Activated CD4-positive, alpha-beta memory T cell treated with anti-CD3 and anti-CD28 coated beads, Interleukin-2, amount 10 ng/mL, durations not matched to agents 7 days and 5 days (primary cell): ENCODE measurements at places on chromosomes 12 and 14. TPM values are rescaled to one million over a fixed set of nuclear protein-coding genes. Genes with fewer than 3 reads are reported as not detected.

DNA sequence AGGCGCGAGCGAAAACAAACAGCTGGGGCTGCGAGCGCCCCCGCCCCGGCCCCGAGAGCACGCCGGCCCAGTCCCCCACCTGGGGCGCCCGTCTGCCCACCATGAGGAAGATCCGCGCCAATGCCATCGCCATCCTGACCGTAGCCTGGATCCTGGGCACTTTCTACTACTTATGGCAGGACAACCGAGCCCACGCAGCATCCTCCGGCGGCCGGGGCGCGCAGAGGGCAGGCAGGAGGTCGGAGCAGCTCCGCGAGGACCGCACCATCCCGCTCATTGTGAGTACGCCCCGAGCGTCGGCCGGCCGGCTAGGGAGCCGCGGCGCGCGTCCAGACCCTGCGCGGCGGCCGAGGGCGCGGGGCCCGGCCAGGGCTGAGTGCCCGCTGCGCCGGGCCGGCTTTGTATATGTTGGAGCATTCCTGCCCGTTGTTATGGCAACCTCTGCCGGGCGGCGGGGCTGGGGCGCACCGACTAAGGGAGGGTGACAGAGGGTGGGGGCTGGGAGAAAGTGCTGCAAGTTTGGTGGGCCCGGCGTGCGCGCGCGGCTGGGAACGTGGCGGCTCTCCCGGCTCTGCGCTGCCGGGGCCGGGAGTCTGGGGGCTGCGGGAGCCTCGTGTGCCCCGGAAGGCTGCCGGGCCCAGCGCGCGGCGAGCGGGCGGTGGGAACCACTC, 367 bp downstream of the GALNT16 start:
- H3K27ac ChIP-seq, result no peak overlapping the region
- H3K4me1 ChIP-seq, result peaks cover 7% of the 10 kb centered on the region
- peaks cover 71% of the 10 kb centered on the region for H3K27me3 ChIP-seq
- H3K4me3 ChIP-seq, result peak overlapping the region; percentile 24
- DNase-seq, result no peak

GRCh38 chr14:95774265-95775160, 60.6 kb upstream of the TCL1A start:
- H3K4me1 ChIP-seq, result no peaks in the 10 kb centered on the region
- H3K27me3 ChIP-seq, result peaks cover 6% of the 10 kb centered on the region
- H3K4me3 ChIP-seq, result no peak overlapping the region

GRCh38 chr14:36426836-36427235, 93.2 kb downstream of the NKX2-1 start:
- H3K4me1 ChIP-seq, result no peaks in the 10 kb centered on the region
- H3K27ac ChIP-seq, result no peak overlapping the region
- H3K36me3 ChIP-seq, result no peaks in the 10 kb centered on the region
- no peak for DNase-seq

Gene SNAPC1
- total RNA-seq, result 6.0 TPM

DNA sequence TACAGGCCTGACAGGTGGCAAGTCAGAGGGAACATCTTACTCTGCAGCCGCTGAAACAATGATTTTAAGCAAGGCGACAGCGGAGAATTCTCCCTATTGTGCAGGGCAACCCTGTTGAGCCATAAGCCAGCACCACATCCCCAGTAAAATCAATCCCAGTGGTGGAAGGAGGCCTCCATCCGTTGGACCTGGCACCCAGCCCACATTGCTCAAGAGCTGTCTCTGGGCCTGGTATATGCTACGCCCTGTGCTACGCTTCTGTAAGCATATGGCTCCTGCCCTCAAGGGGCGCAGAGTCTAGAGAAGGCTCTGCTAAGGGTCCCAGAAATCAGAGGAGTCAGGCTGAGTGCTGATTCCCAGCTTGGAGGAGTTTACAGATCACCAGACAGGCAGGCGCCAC, 265.5 kb downstream of the CACNA1C start:
- H3K4me1 ChIP-seq, result no peaks in the 10 kb centered on the region
- H3K27ac ChIP-seq, result no peak overlapping the region
- DNase-seq, result no peak

DNA sequence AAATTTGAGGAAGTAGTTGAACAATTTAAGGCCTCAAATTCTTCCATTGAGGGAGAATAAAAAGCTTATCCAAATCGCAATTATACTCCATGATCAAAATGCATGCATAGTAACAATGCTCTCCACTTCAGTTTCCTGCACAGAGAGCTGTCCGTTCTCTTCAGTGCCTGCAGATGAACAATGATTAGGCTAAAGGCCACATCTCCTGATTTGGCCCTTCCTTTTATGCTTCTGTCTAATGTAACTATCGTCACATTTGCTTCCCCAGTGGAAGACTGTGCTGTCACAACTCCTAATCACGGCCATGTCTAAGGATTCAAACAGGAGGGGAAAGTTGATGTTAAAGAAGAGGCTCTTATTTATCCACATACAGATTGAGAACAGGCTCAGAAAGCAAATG, 113.6 kb upstream of the NPAS3 start:
- no peaks in the 10 kb centered on the region for H3K4me1 ChIP-seq
- no peak for DNase-seq
- H3K27me3 ChIP-seq, result no peaks in the 10 kb centered on the region
- no peaks in the 10 kb centered on the region for H3K36me3 ChIP-seq

Gene CLEC12A
- 0.65 TPM for total RNA-seq

- H3K27me3 ChIP-seq, result peaks cover 7% of the 10 kb centered on the region
- H3K4me1 ChIP-seq, result peaks cover 5% of the 10 kb centered on the region
- H3K27ac ChIP-seq, result no peak overlapping the region
Measured at GRCh38 chr12:63900922-63901793, 56.7 kb downstream of the SRGAP1 start.

Gene P2RX2
- not detected for total RNA-seq
